ENCODE measurements at places on chromosomes 3 and 15.
A peak's percentile ranks its signal among the peaks of the same experiment; 100 is the strongest.

DNA sequence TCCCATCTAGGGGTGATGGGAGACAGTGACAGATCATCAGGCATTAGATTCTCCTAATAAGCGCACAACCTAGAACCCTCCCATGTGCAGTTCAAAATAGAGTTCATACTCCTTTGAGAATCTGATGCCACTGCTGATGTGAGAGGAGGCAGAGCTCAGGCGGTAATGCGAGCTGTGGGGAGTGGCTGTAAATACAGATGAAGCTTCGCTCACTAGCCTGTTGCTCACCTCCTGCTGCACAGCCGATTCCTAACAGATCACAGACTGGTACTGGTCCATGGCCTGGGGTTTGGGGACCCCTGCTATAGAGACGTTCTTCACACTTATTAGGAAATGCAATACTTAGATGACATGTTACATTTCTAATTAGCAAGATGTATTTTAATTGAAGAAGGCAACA is 154.4 kb downstream of the CBLB start:
- no peak for DNase-seq

- no peak for DNase-seq
These were observed 45.2 kb downstream of the CGNL1 start for GRCh38 chr15:57421551-57421950.

- DNase-seq = no peak
These were observed 2.5 kb downstream of the CTDSPL start for GRCh38 chr3:37863949-37864822.

- DNase-seq = no peak
These were observed 174.0 kb upstream of the TPM1 start for GRCh38 chr15:62868507-62868906.

DNA sequence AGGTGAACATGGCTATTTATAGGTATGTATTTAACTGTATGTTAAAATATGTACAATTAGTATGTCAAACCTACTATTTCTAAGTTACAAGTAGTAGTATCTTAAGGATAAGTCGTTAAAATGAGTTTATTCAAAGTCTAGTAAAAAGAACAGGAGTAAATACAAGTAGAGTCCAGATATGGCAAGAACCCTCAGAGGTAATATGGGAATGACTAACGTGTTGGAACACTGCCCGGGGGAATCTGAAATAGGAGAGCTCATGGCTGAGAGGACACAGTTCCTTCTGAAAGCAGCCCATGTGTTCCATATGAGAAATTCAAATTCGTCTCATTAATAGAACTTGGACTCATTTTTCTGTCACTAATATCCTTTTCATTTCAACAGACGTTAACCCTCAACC is 158.8 kb downstream of the CLSTN2 start:
- peak; percentile 68 for DNase-seq

- DNase-seq = no peak
These were observed 33.7 kb upstream of the VILL start for GRCh38 chr3:37956723-37957538.

GRCh38 chr3:45198264-45199260 is 27.5 kb downstream of the TMEM158 start:
- DNase-seq = no peak

GRCh38 chr3:28768439-28768838 is 419.8 kb upstream of the AZI2 start:
- DNase-seq = no peak

DNA sequence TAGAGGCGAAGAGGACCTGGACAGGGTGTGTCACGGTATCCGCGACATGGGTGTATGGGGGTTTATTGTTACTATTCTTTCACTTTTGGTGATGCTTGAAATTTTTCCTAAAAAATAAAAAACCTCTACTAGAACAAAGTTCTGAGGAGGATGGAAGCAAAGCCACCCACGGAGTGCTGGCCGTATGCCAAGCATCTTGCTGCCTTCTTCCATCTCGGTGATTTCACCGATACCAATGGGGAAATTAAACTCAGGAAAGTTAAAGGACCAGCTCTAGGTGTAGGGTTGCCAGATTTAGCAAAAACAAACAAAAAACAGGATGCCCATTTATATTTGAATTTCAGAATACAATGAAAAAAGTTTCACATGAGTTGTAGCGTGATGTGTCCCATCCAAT is 33.9 kb downstream of the SMAD6 start:
- no peak for DNase-seq
